ENCODE measurements at places on chromosomes 4 and X.

- no peak for DNase-seq
Observed at GRCh38 chrX:134718105-134718965, 60.1 kb upstream of the PLAC1 start.

- no peak for DNase-seq
Observed at GRCh38 chrX:119726900-119727555, 31.4 kb upstream of the SOWAHD start.

DNA sequence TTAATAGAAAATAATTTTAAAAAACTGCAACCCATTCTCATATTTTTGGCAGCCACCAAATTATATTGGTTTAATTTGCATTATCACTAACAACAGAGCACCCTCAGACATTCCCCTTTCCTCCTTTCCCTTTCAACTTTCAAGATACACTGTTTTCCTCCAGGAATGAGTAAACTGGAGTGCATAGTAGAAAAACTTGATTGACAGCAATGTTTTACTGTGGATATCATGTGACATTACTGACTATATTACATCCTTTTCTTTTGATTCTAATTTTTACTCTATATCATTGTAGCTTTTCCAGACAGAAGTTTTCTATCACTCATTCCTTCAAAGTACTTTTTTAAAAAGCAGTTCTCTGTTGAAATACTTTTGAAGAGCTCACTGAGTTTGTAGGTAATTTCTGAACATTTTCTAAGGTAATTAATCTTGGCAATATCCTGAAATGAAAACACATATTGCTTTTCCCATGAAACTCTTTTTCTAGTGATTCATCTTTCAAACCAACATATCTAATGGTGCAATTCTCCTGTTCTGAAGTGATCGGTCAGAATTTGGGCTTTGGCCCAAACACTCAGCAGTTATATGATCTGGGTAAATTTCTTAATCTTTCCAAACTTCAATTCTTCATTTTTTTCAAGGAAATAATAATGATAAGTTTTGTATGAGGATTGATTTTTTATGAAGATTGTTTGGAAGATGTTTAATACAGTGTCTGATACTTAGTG is 920.4 kb upstream of the EPHA5 start:
- no peak for DNase-seq

GRCh38 chr4:147704846-147705245 is 20.9 kb upstream of the PRMT9 start:
- no peak for DNase-seq

DNA sequence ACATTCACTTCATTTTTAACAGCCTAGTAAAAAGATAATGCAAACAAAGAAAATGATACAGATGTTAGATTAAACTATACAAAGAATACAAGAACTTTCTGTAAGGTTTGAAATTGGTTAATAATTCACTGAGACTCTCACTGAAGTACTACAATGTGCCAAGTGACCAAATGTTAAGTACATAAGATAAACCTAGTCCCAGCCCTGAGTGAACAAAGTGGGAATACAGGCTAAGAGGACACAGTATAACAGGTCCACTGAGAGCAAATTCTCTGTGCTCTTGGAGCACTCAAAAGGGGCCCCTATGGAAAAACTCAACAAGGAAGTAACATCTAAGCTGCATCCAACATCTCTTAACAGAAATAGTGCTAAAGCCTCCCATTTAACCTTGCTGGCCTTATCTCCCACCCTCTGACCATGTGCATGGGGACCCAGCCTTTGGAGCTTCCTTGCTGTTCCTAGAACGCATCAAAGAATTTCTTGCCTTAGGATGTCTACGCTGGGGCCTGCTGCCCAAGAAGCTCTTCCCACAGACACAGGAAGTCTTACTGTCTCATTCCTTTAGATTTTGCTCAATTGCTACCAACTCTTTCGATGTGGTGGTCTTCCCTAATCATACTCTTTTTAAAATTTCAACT is 113.4 kb downstream of the ZAR1 start:
- no peak for DNase-seq

- no peak for DNase-seq
Observed at GRCh38 chr4:76830964-76831703, 66.8 kb downstream of the SOWAHB start.

DNA sequence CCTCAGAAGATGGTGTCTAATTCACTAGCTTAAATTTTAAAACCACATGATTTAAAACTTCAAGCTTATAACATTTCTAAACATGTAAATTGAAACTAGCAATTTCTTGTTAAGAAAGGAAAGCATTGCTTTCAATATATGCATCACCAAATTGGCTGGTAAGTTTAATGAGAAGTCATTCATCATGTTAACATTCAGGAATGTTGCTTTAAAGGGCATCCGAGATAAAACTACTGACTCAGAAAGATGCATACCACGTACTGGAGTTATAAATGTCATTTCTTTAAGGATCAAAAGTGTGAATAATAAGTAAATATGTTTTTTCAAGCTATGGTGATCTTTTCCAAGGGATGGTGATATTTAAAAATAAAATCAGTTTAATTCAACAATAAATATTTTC is 83.3 kb upstream of the VCX2 start:
- no peak for DNase-seq

DNA sequence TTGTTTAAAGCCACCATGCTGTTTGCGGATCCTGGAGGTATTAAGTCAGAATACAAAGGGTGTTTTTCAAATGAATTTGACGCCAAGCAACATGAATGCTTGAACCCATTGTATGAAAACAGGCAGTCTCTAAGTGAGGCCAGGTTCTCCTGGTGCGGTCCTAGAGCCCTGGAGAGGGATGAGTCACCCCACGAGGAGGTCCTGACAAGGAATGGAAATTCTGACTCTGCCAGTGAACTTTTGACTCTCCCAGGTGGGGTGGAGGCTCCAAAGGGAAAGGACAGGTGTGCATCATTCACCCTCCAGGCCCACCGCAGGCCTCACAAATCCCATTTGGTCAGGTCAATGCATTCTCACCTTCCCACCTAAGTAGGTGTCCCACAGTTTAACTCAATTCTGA is 1.5 kb downstream of the TRIM2 start:
- no peak for DNase-seq

DNA sequence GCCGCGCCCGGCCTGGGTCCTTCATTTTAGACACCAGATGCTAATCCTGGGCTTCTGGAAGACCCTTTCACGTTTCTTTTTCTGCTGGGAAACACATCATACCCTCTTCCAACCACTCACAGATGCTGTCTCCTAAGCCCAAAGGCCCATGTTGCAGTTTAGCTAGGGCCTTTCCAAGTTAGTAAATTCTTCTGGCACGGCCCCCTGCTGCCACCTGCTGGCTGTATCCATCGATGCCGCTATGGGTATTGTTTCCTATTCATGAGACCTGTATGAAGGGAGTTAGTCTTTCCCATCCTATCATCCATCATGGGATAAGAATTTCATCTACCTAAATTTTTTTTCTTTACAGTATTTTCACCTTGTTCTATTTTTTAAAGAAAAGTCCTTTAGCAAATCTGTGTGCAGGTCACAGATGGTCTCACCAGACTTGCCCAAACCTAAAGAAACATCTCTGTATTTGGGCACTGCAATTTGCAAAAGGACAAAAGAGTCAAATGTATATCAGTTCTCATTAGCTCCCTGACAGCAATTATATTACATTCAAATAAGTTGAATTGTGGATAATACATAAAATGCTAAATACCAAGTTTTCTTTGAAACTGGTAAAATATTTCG is 37.8 kb upstream of the SLC9A7 start:
- DNase-seq, result peak; percentile 47

- DNase-seq, result no peak
Observed at GRCh38 chr4:145530189-145530588, 48.5 kb downstream of the SMAD1 start.

DNA sequence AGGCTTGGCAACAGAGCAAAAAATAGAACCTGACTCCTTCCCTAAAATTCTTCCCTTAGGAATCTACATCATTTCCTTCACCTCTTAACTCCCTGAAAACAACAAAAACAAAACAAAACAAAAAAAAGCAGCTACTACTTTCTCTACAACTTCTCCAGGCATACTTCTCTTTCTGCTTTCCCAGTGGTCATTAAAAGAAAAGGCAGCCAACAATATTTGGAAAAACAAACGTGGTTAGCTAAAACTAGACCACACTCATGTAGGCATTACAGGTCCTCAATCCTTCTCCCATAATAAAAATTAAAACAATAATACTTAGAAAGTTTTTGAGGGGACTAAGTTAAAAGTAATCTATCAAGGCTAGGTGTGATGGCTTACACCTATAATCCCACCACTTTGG is 29.0 kb upstream of the SMIM14 start:
- no peak for DNase-seq

DNA sequence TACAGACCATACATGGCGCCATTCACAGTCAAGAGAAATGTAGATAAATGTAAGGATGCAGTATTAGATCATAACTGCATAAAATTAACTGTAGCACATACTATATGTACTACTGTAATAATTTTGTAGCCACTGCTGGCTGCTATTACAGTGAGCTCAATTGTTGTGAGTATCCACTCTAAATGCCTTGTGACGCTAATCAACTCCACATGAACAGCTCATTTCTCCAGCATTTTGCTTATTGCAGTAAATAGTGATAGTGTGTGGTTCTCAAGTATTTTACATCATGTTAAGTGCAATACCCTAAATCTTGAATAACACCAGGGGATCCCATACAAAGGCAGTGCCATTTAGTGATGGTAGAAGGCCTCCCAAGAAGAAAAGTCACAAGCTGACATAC is 21.2 kb downstream of the FGFBP1 start:
- DNase-seq, result no peak

DNA sequence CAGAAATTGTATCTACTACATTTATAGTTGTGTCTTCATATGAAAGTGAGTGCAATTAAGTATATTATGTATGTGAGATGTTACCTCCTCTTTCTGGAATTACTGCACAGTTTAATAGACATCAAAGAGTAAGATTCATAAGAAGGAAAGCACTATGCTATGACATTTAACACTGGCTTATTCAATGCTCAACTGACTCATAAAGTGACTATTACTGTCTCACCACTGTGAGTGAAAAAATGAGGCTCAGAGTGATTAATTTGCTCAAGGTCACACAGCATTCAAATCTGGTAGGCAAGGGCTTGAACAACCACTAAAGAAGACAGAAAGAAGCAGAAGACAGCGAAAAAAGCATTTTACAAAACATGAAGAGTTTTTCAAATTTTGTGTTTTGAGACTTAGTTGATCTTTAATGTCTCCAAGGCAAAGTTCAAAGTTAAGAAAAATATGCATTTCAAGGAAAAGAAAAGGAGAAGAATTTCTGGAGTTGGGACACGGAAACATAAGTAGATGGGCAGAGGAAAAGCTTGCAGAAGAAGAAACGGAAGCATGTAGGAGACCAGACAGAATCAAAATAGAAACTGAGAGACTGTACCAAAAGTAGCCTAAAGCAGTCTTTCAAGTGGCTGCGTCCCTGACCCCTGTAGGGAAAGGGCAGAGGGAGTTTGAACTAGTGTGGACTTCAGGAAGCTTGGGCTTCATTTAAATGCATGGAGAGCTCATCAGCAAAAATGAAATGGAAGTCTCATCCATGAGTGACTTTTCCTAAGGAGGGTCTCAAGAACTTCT is 66.3 kb downstream of the KCNIP4 start:
- DNase-seq, result no peak

GRCh38 chr4:152352622-152353116 is 183.2 kb downstream of the FBXW7 start:
- no peak for DNase-seq

GRCh38 chrX:66000628-66001272 is 39.1 kb downstream of the VSIG4 start:
- DNase-seq, result no peak

DNA sequence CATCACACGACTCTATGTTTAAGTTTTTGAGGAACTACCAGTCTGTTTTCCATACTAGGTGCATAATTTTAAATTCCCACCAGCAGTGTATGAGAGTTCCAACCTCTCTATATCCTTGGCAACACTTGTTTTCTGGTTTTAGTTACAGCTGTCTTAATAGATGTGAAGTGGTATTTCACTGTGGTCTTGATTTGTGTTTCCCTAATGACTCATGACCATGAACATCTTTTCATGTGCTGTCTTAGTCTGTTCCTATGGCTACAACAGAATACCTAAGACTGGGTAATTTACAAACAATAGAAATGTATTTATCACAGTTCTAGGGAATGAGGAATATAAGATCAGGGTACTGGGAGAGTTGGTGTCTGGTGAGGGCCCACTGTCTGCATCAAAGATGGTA is 51.5 kb upstream of the GPR78 start:
- no peak for DNase-seq

GRCh38 chrX:112761242-112762207 is 79.1 kb downstream of the AMOT start:
- no peak for DNase-seq
